ENCODE measurements at places on chromosomes 3 and 15.

GRCh38 chr3:45618081-45618509 is 23.5 kb downstream of the LIMD1 start:
- no peak for DNase-seq

DNA sequence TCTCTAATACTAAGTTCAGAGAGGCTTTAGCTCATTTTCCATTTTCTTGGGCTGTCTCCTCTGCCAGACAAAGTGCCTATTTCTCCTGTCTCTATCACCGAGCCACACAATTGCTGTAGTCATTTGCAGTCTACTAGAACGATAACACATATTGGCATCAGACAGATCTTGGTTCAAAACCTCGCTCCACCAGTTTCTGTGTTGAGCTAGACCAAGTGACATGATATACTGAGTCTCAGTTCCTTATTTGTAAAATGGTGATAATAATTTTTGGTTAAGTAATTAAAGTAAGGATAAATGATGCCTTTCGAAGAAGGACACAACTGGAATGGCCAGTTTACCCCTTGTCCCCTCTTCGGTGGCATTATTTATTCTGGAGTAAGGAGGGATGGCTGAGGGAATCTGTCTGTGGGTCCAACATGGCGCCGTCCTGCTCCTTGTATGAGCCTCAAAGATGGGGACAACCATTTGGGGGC is 398 bp upstream of the RAB7A start:
- no peak for DNase-seq

GRCh38 chr15:68045289-68046265 is 8.5 kb upstream of the PIAS1 start:
- DNase-seq = no peak

- DNase-seq = no peak
These were observed 171.2 kb downstream of the ADAMTS17 start for GRCh38 chr15:100170291-100171210.

- no peak for DNase-seq
These were observed 39.5 kb downstream of the ZBTB38 start for GRCh38 chr3:141407825-141408224.

- no peak for DNase-seq
These were observed 28.5 kb upstream of the PTPRG start for GRCh38 chr3:61532739-61533500.

- DNase-seq = no peak
These were observed 319.7 kb upstream of the KCNH8 start for GRCh38 chr3:18828637-18829036.

DNA sequence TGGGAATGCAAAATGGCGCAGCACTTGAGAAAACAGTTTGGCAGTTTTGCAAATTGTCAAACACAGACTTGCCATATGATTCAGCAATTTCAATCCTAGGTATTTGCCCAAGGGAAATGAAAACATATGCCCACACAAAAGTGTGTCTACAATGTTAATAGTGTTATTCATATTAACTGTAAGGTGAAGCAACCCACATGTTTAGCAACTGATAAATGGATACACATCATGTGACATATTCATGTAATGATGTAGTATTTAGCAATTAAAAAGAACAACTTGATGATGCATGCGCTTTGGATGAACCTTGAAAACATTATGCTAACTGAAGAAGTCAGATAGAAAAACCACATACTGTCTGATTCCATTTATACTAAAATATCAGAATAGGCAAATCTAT is 539.0 kb upstream of the PPP2R3A start:
- DNase-seq = no peak

- DNase-seq = no peak
These were observed 60.9 kb upstream of the EIF1B start for GRCh38 chr3:40248591-40248990.

DNA sequence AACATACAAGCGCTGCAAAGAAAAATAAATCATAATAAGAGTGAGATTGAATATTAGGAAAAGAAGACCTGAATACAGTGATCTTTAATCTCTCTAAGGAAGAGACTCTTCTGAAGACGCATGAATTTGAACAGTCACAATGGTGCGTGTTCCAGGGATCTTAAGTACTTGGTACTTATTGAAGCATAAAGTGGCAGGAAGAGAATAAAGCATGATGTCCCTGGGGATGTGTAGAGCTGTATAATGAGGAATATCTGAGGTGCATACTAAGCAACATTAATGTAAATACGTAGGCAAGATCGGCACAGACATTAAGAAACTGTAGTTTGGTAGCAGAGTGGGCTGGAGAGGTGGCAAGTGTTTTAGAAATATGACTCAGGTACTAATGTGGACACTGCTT is 246.2 kb upstream of the MCTP2 start:
- no peak for DNase-seq

GRCh38 chr3:135788146-135788545 is 177.4 kb upstream of the PPP2R3A start:
- DNase-seq = no peak

DNA sequence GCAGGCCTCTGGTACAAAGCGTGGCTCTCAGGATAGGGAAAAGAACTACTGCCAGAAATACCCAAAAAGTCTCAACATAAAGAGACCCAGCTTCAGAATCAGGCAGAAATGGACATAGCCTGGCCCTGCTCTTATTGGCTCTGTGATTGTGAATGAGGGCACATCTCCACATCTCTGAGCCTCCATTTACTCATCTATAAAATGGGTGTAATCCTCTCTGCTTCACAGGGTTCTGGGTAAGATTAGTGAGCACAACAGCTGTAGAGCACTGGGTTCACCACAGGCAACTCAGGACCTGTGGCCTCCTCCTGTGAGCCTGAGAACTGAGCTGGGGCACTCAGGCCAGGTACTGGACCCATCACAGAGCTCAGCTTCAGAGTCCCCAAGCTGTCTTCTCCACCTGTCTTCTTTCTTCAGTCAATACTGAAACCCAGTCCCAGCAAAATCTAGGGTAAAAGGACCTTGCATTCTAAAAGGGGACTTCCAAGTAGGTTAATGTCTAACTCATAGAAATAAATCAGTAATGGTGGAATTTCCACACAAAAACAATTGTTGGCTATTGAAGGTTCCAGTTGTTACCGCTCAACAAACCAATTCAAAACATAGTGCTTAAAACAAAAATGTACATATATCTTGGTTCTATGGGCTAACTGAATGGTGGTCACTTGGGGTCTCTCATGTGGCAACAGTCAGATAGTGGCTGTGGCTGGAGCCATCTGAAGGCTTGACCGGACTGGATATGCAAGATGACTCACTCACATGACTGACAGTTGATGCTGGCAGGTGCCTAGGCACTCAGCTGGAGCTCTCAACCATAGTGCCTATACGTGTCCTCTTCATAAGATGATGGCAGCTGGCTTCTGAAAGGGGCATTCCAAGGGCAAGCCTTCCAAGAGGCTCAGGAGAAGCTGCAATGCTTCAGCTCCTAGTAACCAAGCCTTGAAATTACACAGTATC is 47.3 kb downstream of the TRIM42 start:
- DNase-seq = no peak

- no peak for DNase-seq
These were observed 2.9 kb downstream of the KLHL24 start for GRCh38 chr3:183638101-183638852.

- DNase-seq = no peak
These were observed 247.4 kb downstream of the GABRG3 start for GRCh38 chr15:27218426-27218825.

DNA sequence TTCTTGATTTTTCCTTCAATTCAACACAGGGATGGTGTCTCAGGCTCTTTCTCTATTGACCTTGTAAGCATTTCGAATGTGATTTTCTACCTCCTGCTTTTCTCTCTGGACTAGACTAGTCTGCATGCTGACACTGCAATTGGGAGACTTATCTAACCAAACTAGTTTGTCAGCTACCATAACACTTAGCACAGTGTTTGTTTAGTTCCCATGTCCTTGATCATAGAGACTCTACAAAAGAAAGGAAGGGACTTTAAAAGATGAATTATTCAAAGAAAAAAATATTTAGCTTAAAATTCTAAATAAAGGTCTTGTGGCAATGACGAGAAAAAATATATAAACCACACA is 407.0 kb downstream of the ERC2 start:
- no peak for DNase-seq

- DNase-seq = no peak
These were observed 184.5 kb upstream of the TSC22D2 start for GRCh38 chr3:150223558-150223957.

GRCh38 chr15:54289590-54290136 is 311.4 kb downstream of the UNC13C start:
- DNase-seq = no peak

DNA sequence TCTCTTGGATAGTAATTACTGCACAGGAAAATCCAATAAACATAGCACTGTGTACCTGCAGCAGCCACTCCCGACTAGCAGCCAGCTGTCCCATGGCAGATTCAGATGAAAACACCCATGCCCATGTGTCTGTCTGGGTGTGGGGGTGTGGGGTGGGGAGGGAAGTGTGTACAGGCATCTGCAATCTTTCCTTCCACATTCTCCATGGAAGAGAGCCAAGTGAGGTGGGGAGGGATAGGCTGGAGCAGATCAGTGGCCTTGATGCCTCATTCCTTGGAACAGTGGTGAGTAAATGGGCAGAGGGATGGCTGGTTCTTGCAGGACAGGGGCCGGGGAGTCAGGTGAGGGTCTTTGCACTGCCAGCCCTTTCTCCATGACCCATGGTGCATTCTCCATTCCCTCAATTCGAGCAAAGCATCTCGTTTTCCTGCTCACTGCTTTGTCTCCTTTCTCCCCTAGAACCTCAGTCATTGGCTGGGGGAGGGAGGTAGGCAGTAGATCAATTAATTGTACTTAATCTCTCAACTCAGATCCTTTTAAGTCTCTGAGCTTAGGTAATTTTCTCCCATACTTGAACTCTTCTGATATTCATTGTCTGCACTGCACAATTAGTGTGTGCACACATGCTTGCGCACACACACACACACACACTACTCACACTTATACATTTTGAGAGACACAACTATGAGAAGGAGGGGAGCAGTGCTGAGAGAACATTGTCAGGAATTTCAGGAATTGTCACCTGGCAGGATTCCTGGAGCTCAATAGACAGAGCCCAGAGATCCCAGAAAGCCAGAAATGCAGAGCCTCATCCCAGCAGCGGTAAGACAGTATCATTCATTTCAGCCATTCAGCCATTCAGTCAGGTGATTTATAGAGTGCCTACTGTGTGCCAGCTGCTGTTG is 31.9 kb downstream of the PDIA5 start:
- DNase-seq = no peak

DNA sequence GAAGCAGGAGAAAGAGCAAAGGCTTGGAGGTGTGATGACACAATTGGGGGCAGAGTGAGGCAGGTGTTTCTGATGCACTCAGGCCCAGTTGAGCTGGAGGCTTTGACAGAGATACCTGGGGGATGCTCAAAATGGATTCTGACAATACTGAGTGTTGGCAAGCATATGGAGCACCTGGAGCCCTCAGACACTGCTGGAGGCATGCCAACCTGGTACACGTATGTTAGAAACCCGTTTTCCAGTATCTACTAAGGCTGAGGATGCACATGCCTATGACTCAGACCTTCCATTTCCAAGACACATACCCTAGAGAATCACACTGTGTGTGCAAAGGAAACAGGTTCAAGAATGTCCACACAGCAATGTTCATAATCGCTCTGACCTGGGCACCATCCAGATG is 58.7 kb downstream of the WNT7A start:
- no peak for DNase-seq

DNA sequence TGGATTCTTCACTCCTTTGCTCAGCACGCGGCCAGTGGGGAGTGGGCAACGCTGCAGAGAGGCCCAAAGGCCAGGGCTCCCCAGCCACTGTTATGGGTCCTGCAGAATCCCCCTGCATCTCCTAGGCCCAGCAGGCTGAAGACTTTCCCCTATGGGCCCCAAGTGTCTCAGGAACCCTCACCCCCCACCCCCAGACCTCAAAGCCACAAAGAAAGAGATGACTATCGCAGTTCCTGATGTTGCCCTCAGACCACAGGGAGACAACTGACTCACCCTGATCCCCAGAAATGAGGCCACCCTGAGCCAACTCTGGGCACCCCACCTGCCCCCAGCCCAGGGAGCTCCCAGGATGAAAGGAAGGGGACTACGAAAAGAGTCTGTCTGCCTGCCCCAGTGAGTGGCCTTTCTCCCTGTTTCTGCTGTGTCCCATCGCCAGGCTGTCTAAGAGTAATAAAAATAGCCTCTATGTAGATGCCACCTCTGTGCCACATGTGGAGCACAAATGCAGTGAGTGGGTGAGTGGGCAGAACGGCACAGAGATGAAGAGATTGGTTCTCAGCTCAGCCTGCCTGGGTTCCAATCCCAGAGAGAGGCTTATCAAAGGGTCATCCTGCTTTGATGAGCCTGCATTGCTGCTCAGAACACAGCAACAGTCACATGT is 283.0 kb downstream of the UACA start:
- DNase-seq = peak; percentile 31

- DNase-seq = no peak
These were observed 176.5 kb downstream of the SOX2 start for GRCh38 chr3:181888234-181888633.

DNA sequence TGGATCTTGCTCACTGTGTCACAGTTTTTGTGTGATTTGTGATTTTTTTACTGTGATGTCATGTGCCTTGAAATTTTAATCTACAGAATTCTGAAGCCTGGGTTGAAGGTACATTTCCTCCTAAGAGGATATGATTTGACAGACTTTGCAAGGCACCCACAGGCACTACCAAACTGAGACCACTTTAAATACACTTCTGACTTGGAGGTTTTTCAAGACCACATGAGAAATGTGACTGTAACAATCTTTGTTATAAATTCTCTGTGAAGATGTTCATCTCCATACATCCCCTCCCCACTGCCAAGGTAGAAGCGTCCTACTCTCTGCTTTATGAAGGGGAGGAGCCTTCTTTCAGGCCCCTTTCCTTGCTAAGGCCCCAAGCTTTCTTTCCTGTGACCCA is 22.8 kb downstream of the UBXN7 start:
- DNase-seq = no peak

GRCh38 chr3:86239946-86240345 is 751.0 kb downstream of the VGLL3 start:
- DNase-seq = no peak

Data from stimulated activated CD8-positive, alpha-beta memory T cell treated with anti-CD3 and anti-CD28 coated beads, Interleukin-7, amount 100 ng/mL, for 1 hour (primary cell).